Endothelial cell (in vitro differentiated cells): ENCODE measurements at places on chromosomes 12 and 14. TPM values are rescaled to one million over a fixed set of nuclear protein-coding genes. Genes with fewer than 3 reads are reported as not detected.

- no peak for DNase-seq
Measured at GRCh38 chr12:131773582-131774221, 54.5 kb upstream of the MMP17 start.

DNA sequence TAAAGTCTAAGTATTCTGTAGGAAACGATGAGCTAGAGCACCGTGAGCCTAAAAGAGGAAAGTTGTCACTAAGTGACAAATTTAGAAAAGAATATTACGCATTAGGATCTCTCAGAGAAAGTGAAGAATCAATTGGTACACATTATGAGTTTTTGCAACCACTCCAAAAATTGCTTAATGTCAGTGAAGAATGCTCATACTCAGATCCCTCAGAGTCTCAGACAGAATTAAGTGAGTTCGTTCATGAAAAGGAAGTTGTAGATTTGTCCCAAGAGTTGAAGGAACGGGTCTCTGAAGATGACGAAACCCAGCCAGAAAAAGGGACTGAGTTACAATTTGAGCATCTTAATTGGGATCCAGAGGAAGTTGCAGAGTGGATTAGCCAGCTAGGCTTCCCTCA, 1.5 kb downstream of the SAMD15 start:
- DNase-seq: no peak

- no peak for DNase-seq
Measured at GRCh38 chr12:66744956-66745383, 66.1 kb upstream of the GRIP1 start.

DNA sequence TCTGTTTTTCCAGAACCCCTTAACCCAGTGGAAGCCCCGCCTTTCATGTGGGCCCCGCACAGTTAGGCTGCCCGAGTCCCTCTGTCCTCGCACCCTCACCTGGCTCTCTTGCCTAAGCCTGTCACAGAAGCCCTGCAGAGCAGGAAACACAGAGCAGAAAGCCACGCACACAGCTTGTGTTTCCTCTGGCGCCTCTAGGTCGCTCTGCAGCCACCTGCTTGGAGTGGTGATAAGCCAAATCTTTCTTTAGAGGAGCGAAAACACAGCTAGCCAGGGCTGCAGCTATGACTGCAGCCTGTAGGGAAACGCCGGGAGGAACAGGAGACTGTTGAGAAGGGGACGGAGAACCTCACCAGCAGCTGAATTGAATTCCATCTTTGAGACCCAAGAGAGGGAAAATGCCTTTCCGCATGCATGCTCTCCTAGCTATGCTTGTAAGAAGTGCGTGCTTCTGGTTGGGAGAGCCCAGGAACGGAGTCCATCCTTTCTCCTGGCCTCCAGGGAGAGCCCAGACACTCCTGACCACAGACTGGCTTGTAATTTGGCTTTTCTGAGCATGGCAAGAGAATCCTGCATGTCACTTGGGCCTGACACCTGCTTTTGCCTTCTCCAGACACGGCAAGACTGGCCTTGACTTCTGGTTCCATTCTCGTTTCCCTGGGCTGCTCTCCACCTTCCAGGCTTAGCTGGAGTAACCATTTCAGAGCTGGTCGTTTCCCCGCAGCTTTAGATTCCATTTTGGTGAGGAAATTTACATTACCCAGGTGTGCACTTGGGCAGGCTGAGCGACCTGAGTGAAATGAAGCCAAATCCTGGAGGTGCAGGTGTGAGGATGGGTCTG, 301.6 kb downstream of the CACNA1C start:
- no peak for DNase-seq

GRCh38 chr12:3196488-3196887, 119.3 kb downstream of the TSPAN9 start:
- no peak for DNase-seq

DNA sequence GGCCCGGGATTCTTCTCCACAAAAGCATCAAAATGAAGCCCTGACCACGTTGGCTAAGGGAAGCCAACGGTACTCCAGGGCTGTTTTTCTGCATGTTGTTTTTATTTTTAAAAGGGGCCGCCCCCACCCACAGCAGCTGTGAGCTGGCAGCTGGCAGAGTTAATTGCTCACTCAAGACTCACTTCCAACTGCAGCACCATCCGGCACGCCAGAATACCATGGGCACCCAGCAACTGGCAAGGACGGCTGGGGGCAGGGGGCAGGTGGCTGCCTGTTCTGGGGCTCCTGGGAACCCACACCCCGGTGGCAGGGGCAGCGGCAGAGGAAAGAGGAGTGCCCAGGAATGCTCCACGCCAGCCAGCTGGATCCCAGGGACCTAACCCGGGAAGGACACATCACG, 44.3 kb downstream of the NCOR2 start:
- DNase-seq: no peak

GRCh38 chr14:27427796-27428195, 830.0 kb upstream of the NOVA1 start:
- DNase-seq: no peak

DNA sequence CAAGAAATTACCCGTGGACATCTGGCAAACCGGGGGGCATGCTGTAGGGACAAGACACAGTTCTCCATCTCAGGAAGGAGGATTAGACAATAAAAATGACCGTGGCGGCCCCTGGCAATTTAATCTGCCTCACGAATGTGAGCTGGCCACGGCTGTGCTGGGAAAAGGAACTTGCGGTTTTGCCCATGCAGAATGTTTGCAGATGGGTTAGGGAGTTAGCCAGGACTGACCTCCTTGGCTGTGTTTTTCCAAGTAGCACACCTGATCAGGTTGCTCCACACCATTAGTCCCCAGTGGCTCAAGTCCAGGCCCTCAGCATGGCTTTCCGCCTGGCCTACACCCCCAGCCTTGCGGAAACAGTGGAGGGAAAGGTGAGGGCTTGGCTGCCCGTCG, 20.8 kb downstream of the TPCN1 start:
- DNase-seq: no peak

- no peak for DNase-seq
Measured at GRCh38 chr14:61202124-61202523, 79.0 kb downstream of the TMEM30B start.

The HHIPL1 gene
- 15.1 TPM for total RNA-seq

The HOXC6 gene
- 0.21 TPM for total RNA-seq

The CALM1 gene
- total RNA-seq: 634 TPM
